ENCODE measurements at places on chromosomes 2 and 18.

DNA sequence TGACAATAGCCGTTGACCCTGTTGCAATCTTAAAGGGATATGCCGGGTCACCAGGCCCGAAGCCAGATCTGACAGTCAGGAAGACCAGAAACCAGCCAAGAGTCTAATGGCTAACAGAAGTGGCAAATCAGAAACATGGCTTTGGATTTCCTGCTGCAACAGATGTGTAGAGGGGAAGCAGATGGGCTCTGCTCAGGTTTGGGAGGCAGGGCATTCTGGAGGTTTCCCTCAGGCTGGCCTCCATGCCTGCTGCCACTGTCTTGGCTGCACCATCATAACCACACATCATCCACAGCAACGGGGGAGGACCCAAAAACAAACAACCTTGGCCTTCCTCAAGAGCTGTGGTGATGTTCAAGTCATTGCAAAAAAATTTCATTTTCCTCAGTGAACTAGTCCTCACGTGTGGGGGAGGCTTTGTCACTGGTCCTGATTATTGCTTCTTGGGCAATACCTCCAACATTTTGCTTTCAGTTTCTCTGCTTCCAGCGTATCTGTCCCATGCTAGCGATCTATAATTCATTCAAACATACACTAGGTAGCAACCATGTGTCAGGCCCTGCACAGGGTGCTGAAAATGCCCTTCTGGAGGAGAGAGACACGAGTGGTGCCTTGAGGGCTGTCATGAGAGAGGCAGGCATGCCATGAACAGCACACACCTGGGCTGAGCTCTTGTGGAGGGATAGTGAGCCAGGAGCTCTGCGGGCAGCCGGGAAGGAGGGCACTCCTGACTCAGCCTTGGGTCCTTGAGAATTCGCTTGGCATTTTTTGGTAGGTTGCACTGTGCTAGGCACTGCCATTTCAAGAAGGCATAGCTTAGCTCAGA lies 48.2 kb upstream of the LGALSL start:
- no peak for DNase-seq

GRCh38 chr2:2757764-2758163 lies 426.7 kb upstream of the MYT1L start:
- DNase-seq, result no peak

DNA sequence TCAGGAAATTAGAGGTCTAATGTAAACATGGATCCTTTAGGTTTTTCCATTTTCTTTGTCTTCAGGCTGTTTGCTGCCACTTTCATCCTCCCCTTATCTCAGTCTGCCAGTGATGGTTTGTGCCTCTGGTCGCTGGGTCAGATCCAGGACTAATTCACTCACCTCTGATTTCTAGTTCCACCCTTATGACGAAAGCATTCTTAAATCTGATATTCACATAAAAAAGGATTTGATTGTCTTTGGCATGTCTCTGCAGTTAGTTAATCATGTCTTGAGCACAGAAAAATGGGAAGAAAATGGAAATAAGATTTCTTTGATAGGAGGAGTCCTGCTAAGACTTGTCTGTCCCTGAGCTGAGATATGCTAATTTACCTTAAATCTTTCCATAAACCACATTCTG lies 4.6 kb downstream of the IL1RL1 start:
- no peak for DNase-seq

GRCh38 chr18:46324087-46324955 lies 220.1 kb downstream of the HAUS1 start:
- DNase-seq, result no peak

DNA sequence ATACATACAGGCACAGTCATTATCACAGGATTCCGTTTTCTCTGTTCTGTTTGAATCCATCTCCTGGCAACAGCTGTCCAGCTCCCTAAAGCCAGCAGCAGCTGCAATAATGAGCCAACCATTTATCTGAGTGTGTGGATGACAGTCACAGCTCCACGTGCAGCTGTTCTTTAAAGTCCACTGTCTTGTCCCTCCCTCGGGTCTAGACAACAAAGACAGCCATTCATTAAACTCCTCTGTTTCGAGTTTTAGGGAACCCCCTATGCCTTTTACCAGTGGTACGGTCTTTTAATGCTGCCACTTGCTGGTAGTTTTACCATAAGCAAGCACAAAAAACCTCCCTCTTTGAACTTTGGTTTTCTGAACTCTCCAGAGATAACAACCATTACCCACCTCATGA lies 16.0 kb upstream of the MSGN1 start:
- DNase-seq, result no peak

- no peak for DNase-seq
These were observed 78.0 kb upstream of the GAREM1 start for GRCh38 chr18:32548688-32549087.

- DNase-seq, result no peak
These were observed 21.3 kb downstream of the SCN1A start for GRCh38 chr2:166106431-166107015.

DNA sequence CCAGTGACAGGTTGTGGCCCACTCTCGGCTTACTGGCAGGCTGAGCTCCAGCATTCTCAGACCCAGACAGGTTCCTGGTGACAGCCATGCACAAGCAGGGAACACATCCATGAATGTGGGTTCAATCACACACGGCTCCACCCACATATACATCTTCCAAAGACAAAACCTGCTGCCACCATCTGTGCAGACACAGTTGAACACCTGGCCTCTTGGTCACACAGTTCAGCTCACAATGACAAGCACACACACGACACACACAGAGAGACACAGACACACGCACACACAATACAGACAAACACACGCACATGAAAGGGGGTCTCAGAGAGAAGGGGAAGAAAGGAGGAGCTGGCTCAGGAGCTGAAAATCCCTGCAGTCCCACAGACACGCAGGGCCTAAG lies 32.1 kb upstream of the PTMA start:
- no peak for DNase-seq

- no peak for DNase-seq
These were observed 49.9 kb downstream of the SCN2A start for GRCh38 chr2:165289069-165289468.

- no peak for DNase-seq
These were observed 19.5 kb upstream of the CCDC102B start for GRCh38 chr18:68778280-68778886.

DNA sequence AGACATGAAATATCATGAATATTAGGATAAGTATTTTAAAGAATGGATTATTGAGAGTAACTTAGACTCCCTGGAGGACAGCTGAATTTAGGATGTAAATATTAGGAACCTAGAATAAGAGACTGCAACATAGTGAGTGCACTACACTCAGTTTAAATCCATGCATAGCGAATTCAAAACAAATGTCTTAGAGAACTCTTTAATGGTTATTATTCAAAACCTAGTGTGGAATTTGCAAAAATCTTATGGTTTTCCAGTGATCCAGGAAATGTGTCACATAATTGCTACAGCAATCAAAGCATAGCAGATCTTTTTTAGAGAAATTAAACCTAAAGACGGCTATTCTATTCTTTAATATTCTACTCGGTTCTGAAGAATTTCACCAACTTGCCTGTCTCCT lies 239.0 kb downstream of the TMX3 start:
- no peak for DNase-seq

- peak; percentile 72 for DNase-seq
These were observed 44.4 kb downstream of the ALPK2 start for GRCh38 chr18:58584200-58585127.

GRCh38 chr2:74566754-74567085 lies 12.2 kb downstream of the DOK1 start:
- DNase-seq, result peak; percentile 86

DNA sequence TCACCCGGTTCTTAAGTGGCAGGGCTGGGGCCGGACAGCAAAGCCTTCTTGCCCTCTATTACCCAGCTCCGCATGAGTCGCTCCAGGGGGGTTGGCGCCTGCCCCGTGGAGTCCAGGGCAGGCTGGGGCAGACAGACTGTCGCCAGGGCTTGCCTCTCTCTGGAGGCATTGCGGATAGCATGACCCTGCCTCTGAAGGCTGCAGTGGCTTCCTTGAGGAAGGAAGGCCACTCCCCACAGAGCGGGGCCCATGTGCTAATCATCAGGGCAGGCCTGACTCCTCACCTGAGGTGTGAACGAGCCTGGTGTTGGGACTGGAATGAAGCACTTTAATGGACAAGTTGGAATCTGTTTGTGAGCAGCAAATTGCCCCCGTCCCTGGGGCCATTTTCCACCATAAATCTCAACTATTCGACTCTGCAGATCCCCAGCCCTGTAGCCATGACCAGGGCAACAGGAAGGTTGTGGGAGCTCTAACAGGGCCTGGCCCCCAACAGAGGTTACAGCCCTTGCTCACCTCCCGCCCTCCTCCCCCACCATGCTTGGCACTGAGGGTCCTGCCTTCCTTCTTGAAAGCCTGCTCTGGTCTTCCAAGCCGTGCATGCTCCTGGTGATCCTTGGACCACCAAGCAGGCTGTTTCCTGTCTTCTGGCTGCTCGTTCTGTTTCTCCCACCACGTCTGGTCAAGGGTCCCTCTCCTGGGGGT lies 144.9 kb upstream of the HAAO start:
- no peak for DNase-seq

GRCh38 chr2:137173463-137173862 lies 408.1 kb downstream of the THSD7B start:
- peak; percentile 74 for DNase-seq

GRCh38 chr2:20536619-20537422 lies 89.9 kb downstream of the RHOB start:
- no peak for DNase-seq

DNA sequence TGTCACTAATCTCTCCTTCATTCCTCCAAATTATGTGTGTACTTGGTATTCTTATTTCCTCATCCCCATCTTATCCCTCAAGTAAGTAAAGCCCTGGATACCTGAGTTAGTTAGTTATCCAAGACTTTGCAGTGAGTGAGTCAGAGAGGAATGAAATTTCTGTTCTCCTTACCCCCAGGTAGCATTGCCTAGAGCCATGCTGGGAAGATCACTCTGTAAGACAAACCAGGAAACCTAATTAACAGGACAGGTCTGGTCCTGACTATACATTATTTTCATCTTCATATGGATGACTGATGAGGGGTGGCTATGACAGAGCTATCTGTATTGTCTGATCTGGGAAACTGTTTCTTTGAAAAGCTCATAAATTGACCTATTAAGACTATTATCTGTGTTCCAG lies 55.0 kb upstream of the ITGA6 start:
- no peak for DNase-seq

DNA sequence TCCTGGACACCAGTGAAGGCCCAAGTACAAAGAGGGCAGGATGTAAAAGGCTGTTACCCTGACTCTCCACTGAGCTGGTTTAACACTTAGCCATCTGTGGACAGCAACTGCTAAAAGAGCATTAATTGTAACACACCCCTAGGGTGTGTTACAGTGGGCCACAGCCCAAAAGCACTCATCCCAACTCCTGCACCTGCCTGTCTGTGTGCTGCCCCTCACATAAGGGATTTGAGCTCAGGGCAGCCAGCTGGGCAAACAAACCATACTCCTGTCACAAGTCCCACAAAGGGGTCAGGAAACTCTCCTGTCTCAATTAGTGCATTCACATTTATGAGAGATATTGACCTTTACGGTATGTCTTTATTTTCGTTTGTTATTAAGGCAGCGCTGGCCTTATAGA lies 833.1 kb upstream of the NXPH2 start:
- no peak for DNase-seq

DNA sequence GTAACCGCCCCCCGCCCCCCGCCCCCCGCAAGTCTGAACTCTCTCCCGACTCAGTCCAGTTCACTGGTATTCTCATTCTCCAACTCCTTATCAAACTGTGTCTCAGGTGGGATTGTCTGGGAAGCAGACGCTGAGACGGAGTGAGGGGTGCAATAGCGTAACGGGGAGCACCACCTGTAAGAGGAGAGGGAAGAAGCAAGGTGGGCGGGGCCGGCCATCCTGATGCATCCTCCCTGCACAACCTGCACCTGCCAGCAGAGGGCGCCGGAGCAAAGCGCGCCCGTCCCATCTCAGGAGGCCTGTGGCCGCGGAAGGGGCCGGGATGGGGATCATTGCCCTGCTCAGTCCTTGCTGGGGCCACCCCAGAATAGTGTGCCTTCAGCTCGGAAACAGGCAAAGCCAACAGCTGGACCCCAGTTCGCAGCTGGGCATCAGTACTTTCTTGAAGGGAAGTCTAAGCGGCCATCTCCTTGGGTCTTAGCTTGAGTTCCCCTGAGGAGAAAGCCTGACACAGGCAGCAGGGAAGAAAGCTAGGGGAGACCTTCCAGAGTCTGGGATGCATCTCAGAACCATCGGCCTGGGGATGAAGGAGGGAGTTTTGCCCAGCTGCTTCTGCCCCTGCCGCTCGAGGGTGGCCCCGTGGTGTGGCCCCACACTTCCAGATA lies 208.0 kb downstream of the TFCP2L1 start:
- DNase-seq, result no peak

DNA sequence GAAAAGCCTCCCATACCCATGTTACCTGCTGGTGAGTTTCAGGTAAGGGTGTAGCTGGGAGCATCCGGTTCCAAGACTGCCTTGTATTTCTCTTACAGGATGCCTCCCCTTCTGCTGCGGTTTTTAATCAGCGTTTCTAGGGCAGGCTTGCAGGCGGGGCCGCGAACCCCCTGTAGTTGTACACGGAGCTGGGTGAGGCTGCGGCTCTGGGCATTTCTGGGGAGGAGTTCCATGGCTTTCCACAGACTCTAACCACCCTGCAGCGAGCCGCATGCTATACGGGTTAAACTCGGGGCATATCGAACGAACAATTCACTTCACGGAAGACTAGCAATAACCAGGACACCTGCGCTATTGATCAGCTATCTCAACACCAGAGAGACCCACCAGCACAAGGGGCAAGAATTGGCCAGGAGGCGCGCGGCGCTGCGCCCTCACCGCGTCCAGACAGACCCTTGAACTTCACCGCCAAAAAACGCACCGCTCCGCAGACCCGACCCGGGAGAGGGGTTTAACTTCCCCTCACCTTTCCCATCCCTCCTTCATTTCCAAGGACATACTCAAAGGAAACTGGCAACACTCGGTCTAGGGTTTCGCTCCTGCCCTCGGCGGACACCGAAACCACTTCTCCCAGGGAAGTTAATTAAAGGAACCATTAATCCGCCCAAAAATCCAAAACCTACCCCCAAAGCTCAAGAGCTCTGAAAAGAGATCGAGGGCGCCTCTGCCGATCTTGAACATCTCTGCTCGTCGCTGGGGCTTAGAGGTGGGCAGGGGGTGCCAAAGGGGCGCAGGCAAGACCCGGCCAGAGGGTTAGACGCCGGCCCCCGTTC lies 909 bp downstream of the TGFA start:
- DNase-seq, result no peak

DNA sequence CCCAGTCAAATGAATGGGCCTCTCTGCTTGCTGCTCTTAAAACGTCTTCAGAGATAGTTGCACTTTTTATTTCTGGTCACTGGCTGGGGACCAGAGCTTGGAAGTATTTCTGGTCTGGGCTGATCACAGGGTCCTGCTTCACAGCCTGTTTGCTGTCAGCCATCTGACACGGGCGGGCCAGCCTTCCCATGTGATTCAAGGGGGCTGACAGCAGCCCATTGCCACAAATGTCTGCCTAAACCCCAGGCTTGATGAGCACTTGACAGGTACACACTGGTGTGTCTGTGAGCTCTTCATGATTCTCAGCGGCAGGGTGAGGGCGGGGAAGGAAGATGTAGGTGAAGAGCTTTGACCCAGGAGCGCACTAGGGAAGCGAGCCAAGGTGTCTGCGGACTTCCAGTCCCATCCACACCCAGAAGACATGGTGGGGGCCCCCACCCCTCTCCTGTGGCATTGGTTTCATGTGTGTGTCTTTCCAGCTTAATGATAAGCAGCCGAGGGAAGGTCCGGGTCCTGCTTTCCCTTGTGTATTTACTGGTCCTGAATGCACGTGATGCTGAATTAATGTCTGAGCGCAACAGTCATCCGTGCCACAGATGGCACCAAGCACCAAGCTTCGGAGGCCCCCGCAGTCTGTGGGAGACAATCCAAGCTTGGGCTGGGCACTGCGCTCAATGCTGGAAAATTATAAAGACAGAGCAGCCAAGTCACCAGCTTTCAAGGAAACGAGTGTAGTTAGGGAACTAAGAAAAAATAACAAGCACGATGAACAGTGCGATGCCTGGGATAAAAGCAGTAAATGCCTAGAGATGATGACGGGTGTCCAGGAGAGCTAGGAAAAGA lies 73.3 kb downstream of the SH3BP4 start:
- DNase-seq, result no peak

All from HS-27A (cell line).